ENCODE measurements at places on chromosomes 13 and 19.
A peak's percentile ranks its signal among the peaks of the same experiment; 100 is the strongest.

GRCh38 chr13:45564133-45564776 lies 51.3 kb downstream of the ERICH6B start:
- no peak for ATAC-seq

DNA sequence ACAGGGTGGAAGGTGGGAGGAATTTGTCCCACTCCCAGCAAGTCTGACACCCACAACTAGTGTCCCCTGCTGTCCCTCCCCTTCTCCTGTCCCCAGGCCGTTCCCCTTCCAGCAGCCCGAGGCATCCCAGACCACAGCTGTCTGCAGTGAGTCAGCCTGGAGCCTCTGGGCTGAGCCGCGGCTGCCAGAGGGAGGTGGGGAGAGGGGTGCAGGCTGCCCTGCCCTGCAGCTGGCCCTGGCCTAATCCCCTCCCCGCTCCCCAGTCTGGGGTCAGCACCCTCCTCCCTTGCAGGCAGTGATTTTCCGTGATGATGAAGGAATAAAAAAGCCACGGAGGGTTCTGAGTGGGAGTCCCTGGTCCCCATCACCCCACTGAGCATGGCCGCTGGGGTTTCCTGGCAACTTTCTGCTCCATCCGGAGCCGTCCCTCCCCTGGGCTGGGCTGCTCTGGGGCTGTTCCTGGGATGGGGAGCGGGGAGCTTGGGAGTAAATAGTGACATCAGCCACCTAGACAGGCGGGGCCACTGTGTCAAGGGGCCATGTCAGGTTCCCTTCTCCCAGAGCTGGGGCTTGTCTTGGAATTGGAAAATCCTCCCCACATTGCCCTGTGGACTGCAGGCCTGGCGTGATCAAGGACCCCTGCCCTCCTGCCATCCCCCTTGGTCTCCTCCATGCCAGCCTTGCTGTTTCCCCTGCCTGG lies 16.8 kb downstream of the SPC24 start:
- no peak for ATAC-seq

DNA sequence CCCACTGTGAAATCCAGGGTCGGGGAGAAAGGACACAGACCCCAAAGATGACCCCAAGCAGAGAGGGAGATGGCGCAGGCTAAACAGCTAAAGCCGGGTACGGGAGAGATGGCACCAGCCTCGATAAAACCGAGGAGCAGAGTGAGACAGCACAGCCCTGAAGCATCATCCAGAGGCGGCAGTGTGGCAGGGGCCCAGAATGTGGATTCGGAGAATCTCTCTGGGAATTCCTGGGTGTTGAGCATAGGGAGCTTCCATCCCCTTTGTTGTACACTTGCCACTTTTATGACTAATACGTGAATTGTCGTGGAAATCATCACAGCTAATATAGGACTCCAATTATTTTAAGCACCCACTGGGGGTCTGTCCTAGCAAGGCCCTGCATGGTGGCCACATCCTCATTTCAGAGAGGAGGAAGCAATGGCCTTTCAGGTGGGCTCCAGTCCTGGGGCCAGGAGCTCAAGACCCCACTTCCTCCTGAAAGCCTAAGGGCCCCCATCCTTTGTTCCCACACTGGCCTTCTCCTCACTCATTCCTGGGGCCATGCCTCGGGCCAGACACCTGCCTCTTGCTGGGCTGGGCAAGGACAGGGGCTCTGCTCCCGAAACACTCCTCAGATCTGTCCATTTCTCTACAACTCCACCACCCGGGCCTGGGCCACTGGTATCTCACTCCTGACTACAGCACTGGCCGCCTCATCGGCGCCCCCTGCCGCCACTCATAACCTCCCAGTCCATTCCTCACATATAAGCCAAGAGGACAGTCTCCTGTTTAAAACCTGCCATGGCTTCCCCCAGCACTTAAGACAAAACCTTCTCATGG lies 29.3 kb upstream of the ATP1A3 start:
- ATAC-seq: no peak

DNA sequence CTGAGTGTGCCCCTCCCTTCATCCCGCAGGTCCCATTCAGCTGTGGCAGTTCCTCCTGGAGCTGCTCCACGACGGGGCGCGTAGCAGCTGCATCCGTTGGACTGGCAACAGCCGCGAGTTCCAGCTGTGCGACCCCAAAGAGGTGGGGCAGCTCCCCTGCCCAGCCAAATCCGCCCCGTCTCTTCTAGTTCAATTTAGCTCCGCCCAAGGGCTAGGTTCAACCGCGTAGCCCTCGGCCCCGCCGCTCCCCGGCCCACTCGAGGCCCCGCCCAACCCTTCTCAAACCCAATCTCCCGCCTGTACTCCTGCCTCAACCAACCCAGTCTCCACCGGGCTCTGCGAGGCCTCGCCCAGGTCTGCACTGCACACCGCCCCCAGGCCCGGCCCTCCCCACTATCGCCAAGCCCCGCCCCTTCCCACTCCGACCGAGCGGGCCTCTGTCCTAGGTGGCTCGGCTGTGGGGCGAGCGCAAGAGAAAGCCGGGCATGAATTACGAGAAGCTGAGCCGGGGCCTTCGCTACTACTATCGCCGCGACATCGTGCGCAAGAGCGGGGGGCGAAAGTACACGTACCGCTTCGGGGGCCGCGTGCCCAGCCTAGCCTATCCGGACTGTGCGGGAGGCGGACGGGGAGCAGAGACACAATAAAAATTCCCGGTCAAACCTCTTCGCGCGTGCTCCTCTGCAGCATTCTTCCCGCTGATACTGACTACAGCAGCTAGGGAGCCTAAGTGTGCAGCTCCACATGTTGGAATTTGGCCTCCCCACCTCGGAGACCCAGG lies 2.9 kb downstream of the ETV2 start:
- peak; percentile 85 for ATAC-seq

- peak; percentile 38 for ATAC-seq
Observed at GRCh38 chr13:40662866-40663265, 3.6 kb downstream of the FOXO1 start.

- ATAC-seq: peak; percentile 85
Observed at GRCh38 chr19:48837051-48837524, 797 bp upstream of the HSD17B14 start.

DNA sequence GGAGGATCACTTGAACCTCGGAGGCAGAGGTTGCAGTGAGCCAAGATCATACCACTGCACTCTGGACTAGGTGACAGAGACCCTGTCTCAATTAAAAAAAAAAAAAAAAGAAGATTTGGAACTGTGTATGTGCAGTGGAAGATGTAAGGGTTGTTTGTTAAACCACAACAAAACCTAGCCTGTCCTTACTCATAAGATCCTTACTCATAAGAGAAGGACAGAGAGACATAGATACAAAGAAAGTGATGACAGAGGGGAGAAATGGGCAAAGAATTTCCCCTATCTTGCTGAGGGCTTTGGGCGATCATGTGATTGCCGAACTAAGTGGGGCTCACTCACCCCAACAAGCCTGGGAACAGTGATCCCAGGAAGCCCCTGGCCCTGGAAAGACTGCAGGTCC lies 7.9 kb downstream of the ITPKC start:
- peak; percentile 32 for ATAC-seq

DNA sequence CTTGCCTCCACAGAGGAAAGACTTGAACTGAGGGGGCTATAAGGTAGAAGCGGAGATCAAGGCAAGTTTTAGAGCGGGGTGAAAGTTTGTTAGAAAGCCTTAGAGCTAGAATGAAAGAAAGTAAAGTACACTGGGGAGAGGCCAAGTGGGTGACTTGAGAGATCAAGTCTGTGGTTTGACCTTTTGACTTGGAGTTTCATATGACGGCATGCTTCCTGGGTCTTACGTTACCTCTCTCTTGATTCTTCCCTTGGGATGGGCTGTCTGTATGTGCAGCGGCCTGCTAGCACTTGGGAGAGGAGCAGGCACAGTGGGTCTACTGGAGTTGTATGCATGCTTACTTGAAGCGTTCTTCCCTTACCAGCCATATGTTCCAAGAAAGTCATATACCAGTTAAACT lies 1768.5 kb downstream of the PCDH9 start:
- no peak for ATAC-seq

GRCh38 chr13:45575830-45576180 lies 39.7 kb downstream of the ERICH6B start:
- ATAC-seq: no peak

All from activated CD4-positive, CD25-positive, alpha-beta regulatory T cell treated with anti-CD3 and anti-CD28 coated beads, Interleukin-2, amount 50 U/mL, for 24 hours (primary cell).